ENCODE measurements at places on chromosomes 6 and 20.

GRCh38 chr20:62638679-62639406 lies 3.5 kb upstream of the SLCO4A1 start:
- no peak for DNase-seq

GRCh38 chr6:35024551-35025054 lies 116.5 kb downstream of the TCP11 start:
- no peak for DNase-seq

DNA sequence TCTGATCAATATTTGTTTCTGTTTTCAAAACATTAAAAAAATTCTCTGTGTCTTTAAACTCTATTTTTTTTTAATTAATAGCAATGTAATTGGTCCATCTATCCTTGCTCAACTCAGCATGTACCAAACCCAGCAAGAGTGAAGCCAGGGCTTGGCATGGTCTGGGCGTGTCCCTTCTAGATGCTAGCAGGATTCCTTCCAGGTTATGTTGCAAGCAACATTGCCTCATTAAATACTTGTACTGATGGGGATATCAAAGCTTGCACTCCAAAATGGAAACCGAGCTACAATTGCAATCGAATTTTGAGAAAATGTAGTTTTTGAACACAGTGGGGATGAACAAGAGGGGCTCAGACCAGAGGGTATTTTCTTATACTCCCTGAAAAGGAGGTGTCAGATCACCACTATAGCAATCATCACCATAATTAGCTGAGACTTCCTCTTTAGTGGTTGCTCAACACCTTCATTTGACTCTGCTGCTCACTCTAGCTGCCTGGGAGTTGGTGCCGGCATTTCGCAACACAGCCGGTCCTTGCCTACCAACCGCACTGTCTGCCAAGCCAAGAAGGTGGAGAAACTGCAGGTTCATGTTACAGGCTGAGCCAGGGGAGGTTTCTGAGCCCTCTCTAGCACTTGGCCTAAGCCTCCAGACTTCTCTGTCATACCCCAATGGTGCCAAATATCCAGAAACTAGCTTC lies 67.8 kb upstream of the RALGAPA2 start:
- peak; percentile 99 for DNase-seq

DNA sequence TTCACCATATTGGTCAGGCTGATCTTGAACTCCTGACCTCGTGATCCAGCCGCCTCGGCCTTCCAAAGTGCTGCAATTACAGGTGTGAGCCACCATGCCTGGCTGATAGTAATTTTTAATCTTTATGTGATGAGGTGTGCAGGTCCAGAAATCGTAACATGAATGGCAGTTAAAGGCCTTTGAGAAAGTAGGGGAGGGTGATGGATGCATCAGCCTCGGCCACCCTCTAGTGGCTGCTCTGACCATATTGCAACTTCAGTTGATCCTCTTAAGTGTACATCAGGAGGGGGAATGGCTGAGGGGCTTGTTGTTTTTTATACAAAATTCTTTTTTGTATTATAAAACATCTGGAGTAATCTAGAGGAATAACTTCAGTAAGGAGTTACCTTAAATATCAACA lies 193.0 kb downstream of the ZFAND3 start:
- peak; percentile 68 for DNase-seq

DNA sequence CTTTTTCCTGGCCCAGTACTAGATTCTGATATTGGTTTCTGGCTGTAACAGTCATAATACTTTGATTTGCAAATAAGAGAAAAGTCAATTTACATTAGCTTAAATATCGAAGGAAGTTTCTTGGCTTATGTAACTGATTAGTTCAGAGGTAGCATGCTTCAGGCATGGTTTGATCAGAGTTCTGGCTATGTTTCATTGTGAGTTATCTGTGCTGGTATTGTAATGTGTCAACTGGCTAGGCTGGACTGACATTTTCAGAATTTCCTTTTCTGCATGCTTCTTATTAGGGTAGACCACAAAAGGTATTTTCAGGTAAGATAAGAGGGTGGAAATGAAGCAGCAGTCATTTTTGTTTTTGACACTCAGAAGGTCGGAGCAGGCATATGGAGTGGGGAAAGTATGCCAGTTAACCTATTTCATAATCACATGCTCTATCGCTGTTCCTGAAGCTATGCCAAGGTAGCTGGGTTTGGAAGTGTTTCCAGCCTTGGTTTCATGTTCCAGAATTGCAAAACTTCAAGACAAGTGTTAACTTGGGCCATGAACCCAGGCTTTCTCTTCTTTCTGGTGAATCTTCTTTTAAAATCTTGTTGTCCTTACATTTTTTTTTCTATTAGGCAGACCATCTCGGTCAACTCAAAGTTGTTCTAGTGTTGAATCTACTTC lies 244.9 kb downstream of the DHX35 start:
- DNase-seq = no peak

DNA sequence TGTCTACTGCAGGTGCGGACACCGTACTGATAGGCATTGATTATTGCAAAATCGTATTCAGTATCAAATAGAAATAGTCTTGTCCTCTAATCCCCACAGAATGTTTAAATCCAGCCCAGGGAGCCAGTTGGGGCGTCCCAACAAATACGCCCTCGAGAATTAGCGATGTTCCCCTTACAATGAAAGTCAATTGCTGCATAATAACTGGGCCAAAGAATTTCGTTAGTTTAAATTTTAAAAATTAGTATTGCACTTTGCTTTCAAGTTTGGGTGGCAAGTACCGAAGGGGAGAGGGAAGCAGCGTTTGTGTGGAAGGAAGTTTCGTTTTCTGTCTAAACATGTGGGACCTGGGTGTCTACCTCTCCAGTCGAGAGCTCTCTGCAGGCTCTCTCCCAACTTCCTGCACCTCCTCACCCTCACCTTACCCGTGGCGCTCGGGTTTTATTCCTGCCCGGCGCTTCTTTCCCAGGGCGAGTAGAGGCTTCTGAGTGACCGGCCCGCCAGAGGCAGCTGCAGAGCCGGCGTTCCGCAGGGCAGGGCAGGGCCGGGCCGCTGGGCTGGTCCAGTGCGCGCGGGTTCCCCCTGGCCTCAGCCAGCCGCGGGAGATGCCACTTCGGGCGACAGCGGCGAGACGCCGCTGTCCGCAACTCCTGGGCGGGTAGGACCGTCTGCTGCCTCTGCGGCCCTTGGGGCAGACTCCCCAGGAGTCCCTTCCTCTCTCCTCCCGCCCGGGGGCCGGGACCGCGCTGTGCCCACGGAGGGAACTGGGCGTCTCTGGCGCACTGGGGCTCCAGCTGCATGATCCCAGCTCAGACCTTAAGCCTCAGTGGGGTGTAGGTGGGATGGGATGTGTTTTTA lies 862 bp upstream of the TFAP2C start:
- DNase-seq = no peak

GRCh38 chr6:90175627-90176538 lies 120.8 kb downstream of the BACH2 start:
- DNase-seq = no peak

DNA sequence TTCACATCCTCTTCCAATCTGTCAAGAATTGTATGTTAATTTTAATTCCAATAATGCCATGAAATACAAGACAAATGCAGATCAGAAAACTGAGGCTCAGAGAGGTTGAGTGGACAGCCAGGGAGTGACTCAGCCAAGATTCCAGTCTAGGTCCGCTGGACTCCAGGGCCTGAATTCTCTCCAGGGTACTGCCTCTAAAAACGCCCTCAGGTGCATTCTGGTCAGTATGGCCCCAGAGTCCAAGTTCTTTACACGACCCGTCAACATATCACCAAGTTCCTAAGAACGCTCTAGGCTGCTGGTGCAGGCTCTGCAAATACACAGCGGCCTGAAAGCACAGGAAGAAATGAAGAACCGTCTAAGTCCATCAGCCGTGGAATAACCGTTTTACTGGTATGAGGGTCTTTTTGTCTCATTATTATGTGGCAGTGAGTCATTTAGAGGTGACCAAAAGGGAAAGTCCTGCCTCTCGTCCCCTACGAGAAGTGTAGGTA lies 709 bp upstream of the ASXL1 start:
- peak; percentile 53 for DNase-seq

GRCh38 chr6:26319405-26320128 lies 45.4 kb upstream of the BTN3A2 start:
- no peak for DNase-seq

DNA sequence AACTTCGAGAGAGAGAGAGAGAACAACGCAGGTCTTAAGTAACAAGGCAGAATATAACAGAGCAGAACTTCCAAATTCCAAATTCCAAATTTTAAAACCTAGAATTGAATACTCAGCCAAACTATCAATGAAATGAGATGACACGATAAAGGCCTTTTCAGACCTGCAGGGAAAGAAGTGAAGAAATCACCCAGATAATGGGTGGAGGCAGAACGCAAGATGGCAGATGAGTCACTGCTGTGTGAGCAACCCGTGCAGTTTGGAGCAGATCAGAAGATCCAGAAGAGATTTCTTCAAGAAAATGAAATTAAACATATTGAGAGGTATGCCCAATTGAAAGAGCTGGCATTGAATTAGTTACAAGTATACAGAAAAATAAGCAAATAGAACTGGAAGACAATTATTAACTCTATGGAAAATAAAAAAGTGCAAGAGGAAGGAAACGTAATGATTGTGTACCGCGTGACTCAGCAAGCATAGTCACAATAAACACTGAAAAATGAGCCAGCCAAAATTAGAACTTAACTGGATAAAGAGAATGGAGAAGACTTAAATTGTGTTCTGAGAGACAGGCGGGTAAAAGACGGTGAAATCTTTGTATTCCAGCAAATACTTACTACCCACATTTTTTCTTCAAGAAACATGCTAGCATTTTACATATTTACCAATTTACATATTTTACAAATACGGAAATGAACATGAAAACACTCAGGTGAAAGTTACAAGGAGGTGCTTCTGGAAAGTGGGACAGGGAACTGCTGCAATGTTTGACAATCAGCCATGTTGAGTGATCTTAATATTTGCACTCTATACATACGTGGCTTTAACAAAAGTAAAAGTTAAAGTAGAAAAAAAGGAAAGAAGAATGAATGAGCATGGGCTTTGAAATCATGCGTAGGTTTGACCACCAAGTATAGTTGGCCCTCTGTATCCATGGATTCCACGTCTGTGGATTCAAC lies 87.9 kb upstream of the CDYL start:
- peak; percentile 47 for DNase-seq

GRCh38 chr6:87667032-87667431 lies 35.0 kb downstream of the AKIRIN2 start:
- DNase-seq = no peak

- DNase-seq = peak; percentile 63
These were observed 10.4 kb upstream of the VNN2 start for GRCh38 chr6:132768051-132768517.

GRCh38 chr6:75156186-75156878 lies 49.5 kb downstream of the COL12A1 start:
- DNase-seq = no peak

DNA sequence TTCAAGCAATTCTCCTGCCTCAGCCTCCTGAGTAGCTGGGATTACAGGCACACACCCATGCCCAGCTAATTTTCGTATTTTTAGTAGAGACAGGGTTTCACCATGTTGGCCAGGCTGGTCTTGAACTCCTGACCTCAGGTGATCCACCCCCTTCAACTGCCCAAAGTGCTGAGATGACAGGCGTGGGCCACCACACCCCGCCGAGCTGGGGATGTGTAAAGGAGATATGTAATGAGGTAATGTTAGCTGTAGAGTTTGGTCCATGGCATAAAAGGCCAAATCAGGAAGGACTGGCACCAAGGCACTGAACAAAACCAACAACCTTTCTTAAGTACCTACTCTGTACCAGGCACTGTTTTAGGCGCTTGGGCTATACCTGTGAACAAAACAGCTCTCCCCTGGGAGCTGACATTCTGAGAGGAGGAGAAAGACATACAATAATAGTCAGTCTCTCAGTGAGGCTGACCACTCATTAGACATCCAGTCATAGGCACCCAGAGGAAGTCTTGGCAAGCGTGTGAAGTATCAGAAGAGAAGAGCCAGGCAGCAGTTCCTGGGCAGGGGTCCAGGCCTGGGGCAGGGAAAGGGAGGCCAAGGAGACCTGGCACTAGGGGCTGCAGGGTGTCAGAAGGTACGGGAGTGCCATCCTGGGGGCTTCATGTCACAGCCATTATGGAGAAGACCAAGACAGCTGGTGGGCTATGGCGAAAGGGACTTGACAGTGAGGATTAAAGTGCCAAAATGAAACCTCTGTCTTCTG lies 164.8 kb upstream of the DTNBP1 start:
- DNase-seq = no peak

DNA sequence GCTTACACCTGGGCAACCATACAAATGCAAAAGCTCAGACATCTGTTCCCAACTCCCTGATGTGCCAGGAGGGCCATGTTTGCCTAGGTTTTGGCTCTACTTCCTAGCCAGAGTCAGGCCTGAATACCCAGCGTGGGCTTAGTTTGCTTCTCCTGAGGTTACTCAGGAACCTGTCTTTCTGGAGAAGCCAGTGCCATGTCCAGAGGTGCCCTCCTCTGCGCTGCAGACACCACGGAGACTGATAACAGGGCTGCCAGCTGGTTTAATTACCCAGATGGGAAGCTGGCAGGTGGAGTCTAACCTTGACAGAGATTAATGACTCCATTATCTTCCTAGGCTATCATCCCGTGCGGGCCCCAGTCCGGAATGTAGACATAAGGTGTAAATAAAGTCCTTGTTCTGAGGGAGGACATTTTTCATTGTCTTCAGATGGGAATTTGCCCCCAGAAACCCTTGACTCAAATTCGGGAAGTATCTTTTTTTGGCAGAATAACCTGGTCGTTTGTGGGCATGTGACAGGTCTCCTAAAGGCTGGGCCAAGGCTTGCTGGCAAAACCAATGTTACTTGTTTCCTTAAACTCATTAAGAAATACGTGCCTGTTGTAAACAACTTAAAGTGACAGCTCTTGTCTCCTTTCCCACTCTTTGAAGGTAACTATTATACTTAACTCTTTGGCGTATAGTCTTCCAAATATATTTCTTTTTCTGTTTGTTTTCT lies 29.2 kb upstream of the ZNFX1 start:
- no peak for DNase-seq

GRCh38 chr20:15077733-15078250 lies 740.4 kb upstream of the FLRT3 start:
- no peak for DNase-seq

DNA sequence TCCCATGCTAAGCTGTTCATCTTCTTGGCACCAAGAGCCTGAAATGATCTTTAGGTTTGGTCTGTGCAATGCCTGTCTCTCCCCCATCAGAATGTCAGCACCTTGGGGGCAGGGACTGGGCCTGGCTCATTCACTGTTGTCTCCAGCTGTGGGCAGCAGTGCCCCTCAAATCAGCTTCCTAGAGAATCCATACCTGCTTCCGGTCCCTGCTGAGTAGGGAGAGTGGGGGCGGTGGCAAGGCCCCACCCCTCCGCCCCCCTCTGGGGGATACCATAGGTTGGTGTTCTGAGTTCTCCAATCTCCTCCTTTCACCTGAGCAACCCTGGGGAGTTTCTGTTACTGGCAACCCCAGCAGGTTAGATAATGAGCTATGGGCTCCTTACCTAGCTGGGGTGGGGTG lies 19.2 kb upstream of the SPDEF start:
- DNase-seq = no peak

GRCh38 chr6:70879496-70879895 lies 77.4 kb downstream of the B3GAT2 start:
- no peak for DNase-seq

Measured in AML-193 (cell line).